ENCODE measurements at places on chromosomes 12 and 14.

GRCh38 chr12:77072833-77073495 lies 7.6 kb upstream of the E2F7 start:
- no peak for DNase-seq

DNA sequence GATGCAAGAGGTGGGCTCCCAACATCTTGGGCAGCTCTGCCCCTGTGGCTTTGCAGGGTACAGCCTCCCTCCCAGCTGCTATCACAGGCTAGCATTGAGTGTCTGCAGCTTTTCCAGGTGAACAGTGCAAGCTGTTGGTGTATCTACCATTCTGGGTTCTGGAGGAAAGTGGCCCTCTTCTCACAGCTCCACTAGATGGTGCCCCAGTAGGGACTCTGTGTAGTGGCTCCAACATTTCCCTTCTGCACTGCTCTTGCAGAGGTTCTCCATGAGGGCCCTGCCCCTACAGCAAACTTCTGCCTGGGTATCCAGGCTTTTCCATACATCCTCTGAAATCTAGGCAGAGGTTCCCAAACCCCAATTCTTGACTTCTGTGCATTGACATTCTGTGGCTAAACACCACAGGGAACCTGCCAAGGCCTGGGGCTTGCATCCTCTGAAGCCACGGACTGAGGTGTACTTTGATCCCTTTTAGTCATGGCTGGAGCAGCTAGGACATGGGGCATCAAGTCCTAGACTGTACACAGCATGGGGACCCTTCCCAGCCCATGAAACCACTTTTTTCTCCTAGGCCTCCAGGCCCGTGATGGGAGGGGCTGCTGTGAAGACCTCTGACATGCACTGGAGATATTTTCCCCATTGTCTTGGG lies 24.0 kb upstream of the SLC38A1 start:
- no peak for DNase-seq

- DNase-seq: no peak
These were observed 29.6 kb downstream of the ZFHX2 start for GRCh38 chr14:23521785-23522640.

DNA sequence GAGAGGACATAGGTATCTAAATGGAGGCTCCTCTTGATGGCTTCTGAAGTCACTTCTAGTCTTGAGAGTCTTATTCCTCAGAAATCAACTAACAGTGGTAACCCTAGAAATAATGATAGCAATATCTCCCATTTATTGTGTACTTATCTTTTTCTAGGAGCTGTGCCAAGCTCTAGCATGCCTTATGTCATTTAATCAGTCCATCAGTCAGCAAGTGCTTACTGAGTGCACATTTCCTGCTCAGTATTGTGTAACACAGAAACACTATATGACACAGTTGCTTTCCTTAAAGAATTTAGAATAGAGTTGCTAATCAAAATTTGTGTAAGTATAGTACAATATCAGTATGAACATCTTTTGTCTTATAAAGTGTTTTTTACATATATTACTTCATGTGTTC lies 36.6 kb downstream of the KRT76 start:
- DNase-seq: no peak

- no peak for DNase-seq
These were observed 274.7 kb downstream of the EGLN3 start for GRCh38 chr14:33676135-33676566.

GRCh38 chr14:72164420-72165228 lies 232.4 kb downstream of the RGS6 start:
- no peak for DNase-seq

- DNase-seq: no peak
These were observed 493.8 kb downstream of the RPS29 start for GRCh38 chr14:49092345-49092744.

- DNase-seq: no peak
These were observed 325.2 kb upstream of the DIO2 start for GRCh38 chr14:80536456-80536855.

DNA sequence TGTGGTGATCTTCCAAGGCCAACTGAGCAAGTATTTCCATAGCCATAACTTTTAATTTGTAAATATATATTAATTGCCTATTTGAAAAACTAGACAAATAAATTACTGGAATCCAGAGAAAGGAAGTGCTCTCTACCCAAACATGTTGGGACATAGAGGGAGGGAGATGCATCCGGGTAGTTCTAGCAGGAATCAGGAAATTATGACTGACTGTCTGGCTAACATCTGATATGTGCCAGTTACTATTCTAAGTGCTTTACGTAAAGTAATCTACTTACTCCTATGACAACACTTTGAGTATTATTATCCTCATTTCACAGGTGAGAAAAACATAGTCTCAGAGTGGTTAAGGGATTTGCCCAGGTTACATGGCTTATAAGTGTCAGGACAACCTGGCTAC lies 147.7 kb upstream of the VASH1 start:
- DNase-seq: no peak

DNA sequence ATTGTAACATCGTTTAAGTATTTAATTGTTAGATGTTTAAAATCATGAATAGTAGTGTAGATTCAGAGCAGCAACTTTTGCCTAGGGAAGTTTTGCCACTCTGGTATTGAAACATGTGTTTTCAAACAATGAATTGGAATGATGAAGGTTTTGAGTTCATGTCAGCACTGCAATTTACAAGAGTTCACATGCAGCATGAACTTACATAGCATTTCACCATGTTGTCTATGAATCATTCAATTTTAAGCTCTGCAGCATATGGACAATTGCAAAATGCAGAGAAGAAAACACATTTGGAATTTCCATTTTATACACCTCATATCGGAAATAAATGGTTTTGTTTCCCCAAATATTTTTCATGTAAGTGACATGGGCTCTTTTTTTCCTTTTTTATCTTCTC lies 170.7 kb upstream of the CDKN3 start:
- no peak for DNase-seq

DNA sequence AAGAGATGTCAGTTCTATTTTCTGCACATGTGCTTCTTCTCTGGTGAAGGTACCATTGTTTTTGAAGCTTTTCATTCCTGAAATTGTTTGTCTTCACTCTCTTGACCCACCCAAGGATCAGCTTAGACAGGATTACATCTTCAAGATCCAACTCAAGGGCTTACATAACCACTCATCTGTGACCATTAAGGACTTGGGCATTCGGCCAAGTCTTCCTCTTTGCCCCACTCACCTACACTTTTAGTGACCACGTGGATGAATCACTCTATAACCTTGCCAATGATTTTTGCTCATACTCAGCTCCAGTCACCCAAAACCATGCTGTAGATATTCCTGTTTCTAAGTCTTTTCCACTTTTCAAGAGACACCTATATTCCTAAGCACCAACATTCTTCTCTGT lies 36.5 kb upstream of the SSTR1 start:
- no peak for DNase-seq

DNA sequence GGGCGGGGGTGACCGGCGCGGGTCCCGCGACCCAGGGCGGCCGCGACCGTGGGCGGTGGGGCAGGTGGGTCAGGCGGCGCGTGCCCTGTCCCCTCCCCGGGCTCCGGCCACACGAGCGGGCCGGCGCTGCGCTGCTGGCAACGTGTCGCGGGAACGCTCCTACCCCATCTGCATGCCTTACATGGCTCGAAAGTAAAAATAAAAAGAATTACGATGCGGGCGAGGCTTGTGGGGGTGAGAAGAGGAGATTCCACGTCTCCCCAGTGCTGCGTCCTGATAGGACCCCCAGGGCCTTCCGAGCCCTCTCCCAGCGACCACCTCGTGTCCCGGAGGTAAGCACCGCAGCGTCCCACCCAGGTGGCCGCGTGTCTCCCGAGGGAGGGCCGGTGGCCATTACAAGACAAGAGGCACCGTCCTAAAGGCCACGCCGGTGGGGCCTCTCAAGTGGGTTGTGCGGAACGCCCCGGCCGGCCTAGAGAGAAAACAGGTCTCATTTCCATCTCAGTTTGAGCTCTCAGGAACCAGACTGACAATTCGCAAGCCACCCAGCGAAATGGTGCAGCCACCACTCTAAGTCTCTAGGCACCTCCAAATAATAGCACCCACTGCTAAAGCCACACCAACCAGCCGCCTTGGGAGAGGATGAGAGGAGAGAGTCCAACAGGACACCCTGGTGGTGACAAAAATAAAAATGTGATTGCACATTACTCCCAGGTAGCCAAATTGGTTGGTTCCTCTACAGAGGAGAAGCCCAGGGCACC lies 612 bp upstream of the FOXN3 start:
- DNase-seq: no peak

GRCh38 chr14:23828001-23828400 lies 125.6 kb upstream of the DHRS4 start:
- no peak for DNase-seq

DNA sequence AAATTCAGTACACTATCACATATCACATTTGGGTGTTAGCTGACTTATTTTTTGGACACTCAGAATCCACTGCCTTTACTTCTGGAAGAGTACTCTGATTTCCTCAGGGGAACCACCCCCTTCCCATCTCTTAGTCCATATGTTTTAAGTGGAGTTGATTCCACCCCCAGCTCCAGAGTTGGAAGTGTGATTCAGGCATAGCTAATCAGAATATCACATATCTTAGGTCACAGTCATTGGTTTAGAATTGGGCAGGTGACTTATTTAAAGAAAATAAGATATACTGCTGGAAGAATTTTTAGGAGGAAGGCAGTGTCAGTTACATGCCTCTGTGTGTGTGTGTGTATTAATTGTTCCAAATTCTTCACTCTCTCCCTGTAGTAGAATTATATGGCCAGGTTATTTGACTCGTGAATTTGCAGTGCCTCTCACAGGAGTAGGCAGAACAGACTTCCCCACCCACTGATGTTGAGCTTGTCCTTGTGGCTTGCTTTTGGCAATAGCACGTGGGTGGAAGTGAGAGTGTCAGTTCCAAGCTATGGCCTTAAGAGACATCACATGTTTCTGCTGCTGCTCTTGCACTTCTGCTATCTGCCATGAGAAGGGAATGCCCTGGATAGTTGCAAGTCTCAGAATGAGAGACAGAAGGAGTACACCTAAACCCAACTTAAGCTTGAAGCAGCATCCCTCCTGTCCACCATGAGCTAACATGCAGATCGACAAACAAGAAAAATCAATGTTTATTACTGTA lies 6.4 kb upstream of the GAS2L3 start:
- DNase-seq: no peak

- DNase-seq: no peak
These were observed 113.3 kb downstream of the SNAPC1 start for GRCh38 chr14:61875483-61875882.

- DNase-seq: peak; percentile 63
These were observed 10.7 kb downstream of the TCTN2 start for GRCh38 chr12:123681605-123682004.

DNA sequence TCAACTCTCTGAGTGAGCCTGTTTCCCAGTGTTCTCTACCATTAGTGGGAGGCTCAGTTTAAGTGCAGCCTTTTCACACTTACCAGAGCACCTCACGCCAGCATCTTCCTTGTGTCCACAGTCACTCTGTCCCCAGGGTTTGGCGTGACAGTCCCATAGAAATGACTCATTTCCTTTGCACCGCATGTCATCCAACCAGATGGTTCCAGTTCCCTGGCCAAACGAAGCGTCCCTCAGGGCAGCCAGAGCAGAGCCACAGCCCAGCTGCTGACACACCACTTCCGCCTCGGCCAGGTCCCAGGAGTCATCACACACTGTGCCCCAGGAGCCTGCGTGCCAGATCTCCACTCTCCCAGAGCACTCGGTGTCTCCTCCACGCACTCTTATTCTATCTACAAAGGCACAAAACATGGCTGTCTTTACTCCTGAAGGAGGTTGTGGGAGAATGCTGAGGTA lies 65.4 kb downstream of the ACSM4 start:
- no peak for DNase-seq

GRCh38 chr12:56805355-56805754 lies 42.2 kb downstream of the HSD17B6 start:
- no peak for DNase-seq

- no peak for DNase-seq
These were observed 650 bp downstream of the GALC start for GRCh38 chr14:87992346-87992717.

DNA sequence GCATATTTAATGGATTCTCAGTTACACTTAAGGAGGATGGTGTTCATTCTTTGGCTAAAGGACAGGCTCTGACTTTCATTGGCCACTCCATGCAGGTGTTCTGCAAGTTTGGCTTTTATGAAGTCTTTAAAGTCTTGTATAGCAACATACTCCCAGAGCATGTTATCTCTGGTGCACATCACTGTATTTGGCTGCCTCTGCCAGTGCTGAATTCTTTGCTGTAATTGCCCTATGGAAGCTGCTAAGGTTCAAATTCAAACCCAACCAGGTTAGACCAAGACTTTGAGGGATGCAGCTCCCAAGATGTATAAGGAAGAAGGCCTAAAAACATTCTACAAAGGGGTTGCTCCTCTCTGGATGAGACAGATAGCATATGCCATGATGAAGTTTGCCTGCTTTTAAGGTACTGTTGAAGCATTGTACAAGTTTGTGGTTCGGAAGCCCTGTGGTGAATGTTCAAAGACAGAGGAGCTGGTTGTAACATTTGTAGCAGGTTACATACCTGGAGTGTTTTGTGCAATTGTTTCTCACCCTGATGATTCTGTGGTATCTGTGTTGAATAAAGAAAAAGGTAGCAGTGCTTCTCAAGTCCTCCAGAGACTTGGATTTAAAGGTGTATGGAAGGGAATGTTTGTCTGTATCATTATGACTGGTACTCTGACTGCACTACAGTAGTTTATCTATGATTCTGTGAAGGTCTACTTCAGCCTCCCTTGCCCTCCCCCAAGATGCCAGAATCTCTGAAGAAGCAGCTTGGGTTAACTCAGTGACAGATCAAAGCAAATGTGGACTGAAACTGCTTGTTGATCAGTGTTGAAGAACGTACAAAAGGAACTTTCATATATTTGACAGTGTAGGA lies 19.4 kb downstream of the TMEM116 start:
- DNase-seq: no peak

DNA sequence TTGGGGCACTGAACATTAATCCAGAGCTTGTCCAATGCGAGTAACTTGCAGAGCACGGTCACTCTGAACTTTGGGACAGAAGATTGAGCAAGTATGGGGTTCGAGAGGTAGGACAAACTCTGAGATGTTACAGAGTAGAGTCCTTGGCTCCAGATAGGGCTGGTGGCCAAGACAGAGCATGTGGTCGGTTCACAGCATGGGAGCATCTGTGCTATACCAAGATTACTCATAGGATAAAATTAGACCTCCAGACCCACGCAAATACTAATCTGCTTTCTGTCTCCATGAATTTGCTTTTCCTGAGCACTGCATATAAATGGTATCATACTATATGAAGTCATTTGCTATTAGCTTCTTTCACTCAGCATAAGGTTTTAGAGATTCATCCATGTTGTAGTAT lies 93.4 kb upstream of the TBX5 start:
- no peak for DNase-seq

GRCh38 chr12:50785406-50786001 lies 21.6 kb downstream of the ATF1 start:
- DNase-seq: no peak

DNA sequence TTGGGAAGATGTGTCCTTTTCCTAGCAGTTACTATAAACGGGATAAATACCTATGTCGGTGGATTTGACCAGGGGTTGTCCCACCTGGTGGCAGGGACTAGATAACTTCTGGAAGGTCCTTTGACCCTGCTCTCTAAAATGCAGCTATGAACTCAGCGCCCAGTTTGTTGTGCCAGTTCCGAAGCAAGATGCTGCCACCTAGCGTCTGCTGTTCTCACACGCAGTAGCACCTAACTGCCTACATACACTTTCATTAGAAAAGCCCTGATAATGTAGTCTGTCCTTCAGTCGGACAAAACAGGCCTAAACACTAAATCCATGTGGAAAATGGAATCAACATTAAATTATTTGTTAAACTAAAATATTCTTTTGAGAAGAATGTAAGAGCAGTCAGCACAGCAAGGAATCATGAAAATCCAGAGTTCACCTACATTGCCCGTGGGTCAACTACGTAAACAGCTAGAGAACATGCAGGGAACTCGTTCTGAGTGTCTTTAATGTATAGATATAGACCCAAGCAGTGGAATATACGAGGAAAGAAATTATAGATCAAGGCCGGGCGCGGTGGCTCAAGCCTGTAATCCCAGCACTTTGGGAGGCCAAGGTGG lies 51.1 kb upstream of the CRACR2A start:
- peak; percentile 34 for DNase-seq
